A673 (cell line): ENCODE measurements at places on chromosomes 3 and 15. TPM values are rescaled to one million over a fixed set of nuclear protein-coding genes. Genes with fewer than 3 reads are reported as not detected.

MYZAP gene
- total RNA-seq = not detected in 2 replicates

CIP2A gene
- 56.9 and 68.4 TPM in 2 replicates for total RNA-seq

DNA sequence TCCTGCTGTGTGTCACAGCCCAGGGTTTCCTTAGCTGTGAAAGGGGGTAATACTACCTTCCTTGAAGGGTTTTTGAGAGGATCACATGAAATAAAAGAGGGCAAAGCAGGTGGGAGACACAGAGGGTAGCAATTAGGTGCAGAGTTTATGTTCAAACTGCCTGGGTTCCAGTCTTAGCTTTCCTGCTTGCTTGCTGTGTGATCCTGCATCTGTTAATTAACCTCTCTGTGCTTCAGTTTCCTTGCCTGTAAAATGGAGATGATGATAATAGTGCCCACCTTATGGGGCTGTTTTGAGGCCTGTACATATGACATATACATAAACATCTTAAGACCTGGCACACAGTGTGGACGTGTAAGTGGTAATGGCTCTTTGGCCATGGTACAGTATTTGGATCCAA is 35.0 kb downstream of the SPSB4 start:
- no peak for DNase-seq

GRCh38 chr3:53216723-53217122 is 39.1 kb downstream of the TKT start:
- DNase-seq = peak; percentile 13

DNA sequence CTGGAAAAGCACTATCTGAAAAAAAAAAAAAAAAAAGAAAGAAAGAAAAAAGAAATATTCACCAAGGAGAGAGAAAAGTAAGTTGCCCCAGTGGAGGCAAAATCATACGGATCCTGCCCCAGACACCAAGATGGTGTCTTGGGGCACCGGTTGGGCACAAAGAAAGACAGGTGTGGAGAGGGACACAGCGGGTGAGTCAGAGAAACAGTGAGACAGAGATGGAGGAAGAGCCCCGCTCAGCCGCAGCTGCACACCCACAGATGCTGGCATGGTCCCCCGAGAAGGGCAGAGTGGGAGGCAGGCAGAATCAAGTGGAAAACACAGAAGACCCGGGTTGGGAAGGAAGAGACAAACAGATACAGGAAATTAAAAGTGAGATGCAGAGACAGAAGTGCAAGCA is 129.7 kb upstream of the SMAD3 start:
- no peak for DNase-seq

GRCh38 chr15:77738441-77739302 is 106.0 kb upstream of the LINGO1 start:
- DNase-seq = peak; percentile 96

- no peak for DNase-seq
Measured at GRCh38 chr3:51977446-51978142, 2.7 kb downstream of the ABHD14A start.
